RWPE2 (cell line): ENCODE measurements at places on chromosomes 11 and 22.
A peak's percentile ranks its signal among the peaks of the same experiment; 100 is the strongest.

- DNase-seq: peak; percentile 81
Measured at GRCh38 chr11:86955361-86956120, at the start of gene FZD4. Gene FZD4, minus strand, starts transcription at chr11:86955395. Its CDS starts 310 bp downstream, at chr11:86955085.

- no peak for DNase-seq
Measured at GRCh38 chr11:64501500-64502427, 89.3 kb upstream of the SLC22A12 start.

- DNase-seq: no peak
Measured at GRCh38 chr11:8871962-8872361, 39.0 kb upstream of the AKIP1 start.

GRCh38 chr11:104093426-104094280 is 57.2 kb downstream of the DDI1 start:
- DNase-seq: no peak

DNA sequence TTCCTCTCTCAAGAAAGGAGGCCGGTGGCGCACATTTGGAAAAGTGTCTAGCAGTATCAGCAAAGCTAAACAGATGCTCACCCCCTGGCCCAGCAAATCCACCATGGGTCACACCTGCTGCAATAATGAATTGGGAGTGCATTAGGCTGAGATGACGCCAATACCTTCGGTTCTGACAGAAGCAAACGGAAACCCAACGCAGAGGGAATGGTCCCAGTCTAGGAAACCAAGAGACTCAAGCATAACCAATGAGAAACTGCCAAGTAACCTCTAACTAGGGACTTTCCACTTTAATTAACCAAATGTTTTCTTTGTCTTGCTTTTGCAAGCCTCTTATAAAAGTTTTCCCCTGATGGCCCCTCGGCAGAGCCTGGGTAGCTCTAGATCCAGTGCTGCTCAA is 64.2 kb upstream of the SLC22A12 start:
- no peak for DNase-seq

- DNase-seq: no peak
Measured at GRCh38 chr11:43397251-43397650, 38.5 kb downstream of the TTC17 start.

DNA sequence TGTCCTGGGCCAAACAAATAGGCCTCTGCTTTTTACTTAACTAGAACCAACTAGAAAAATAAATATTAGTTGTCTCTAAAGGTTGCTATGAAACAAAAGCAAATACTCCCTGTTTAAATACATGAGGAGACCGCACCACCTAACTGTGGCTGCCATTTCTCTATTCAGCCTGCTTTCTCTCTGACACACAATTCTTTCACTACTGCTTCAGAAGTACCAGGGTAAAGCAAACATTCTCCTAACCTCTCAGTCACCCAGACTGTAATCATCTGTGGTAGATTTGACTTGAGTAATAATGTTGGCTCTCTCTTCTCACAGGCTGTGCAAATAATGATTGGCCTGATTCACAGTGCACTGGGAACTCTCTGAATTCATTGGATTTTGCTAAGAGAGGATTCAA is 41.0 kb upstream of the MS4A8 start:
- DNase-seq: no peak

DNA sequence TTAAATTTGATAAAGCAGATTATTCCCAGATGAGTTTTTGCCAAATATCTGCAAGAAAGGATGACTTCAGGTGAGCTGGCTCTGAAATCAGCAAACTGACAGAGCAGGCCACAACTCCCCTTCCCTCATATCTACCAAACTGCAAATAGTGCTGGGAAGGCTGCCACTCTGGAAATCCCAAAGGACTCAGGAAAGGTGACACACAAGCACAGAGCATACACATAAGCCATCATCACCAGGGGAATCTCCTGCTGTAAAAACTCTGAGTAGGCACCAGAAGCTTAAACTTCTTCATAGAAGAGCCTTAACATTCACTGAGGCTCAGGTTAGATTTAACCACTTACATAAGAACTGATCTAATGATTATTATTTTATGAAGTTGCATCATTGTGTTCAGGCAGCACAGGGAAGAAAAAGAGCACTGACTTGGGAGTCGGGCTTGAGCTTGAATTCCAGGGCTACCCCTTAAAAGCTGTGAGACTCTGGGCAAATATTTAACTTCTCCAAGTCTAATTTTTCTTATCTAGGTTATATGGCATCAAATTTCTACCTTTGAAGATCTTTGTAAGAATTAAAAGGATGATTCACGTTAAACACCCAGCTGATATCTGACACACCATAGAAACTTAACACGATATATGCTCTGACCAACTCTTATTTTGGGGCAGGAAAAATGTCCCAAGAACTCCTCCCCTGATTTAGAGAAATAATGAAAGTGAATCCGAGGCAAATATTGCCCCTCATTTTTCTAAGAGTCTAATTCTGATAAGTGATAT is 15.0 kb downstream of the SYTL2 start:
- DNase-seq: no peak

- no peak for DNase-seq
Measured at GRCh38 chr22:32591620-32592019, 117.0 kb downstream of the FBXO7 start.

DNA sequence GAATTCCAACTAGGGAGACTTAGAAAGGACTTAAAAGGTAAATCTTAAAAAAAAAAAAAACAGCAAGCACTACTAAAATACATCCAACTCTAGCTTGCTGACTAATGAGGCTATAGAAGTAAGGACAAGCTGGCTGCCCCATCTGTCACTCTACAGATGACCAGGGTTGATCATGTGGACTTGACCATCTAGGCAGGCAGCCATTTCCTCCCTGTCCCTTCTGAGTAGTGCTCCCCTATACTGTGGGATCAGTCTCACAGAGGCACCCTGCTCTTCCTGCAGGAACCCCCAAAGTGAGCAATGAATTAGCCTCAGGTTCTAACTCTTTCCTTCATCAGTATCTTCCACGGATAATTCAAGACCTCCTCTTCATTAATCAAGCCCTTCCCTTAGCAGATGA is 12.3 kb downstream of the SLC1A2 start:
- no peak for DNase-seq

DNA sequence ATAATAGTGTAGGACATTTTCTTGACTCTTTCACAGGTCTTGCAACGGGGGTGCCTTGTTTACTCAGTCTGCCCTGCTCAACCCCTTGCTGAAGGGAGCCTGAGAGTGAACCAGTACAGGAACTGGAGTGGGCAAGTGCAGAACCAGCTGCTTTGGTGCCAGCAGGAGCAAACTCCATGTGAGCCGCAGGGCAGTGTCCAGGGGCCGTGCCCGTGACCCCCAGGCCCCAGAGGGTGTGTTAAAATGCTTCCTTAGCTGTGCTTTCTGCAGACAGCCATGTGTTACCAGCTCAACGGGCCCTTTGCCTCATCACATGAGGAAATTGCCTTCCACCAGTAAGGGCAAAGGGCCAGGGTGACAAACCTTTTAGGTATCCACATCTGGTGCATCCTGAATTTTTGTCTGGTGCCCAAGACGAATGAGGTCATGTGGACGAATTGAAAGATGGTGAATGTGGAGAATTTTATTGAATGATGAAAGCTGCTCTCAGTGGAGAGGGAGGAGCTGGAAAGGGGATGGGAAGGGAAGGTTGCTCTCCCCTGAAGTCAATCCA is 53.6 kb upstream of the OR5D13 start:
- no peak for DNase-seq

GRCh38 chr11:83528877-83529276 is 242.7 kb upstream of the CCDC90B start:
- no peak for DNase-seq

DNA sequence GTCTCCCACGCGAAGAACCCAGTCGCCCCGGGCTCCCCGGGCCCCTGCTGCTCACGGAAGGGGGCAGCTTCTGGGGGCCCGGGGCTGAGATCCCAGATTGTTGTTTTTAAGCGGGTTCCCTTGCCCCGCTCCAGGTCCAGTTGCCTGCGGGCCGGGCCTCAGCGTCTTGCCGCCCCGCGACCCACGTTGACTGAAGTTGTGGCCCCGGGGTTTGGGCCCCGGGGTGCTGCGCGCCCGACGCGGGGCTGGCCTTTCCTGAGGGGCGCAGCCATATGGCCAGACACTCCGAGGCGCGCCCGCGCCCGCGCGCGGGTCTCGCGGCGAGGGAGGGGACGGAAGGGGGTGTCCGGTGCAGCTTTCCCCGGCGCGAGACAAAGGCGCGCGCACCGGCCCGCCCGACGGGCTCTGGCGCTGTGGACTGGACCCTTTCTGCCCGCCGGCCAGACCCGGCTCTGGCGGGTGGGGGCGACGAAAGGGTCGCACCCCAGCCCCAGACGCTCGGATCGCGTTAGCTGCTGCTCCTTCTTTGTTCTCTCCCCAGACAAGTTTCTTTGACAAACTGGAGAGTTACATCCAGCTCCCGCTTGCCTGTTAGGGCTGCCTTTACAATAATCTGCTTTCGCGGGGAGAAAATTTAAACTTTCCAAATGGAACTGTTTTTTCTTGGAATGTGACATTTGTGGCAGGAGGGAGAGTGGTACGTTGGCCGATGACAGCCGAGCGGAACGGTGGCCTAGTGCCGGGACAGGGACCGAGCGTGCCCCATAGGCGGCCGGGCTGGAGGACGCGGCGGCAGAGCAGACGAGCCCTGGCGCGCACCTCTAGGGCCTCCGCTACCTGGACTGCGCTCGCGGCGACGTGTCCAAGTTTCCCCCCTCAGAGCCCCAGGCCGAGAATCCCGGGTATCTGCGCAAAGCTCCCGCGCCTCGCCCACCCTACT is 716 bp downstream of the AMOTL1 start:
- no peak for DNase-seq

GRCh38 chr22:48391820-48392219 is 1435.9 kb downstream of the BRD1 start:
- DNase-seq: no peak

DNA sequence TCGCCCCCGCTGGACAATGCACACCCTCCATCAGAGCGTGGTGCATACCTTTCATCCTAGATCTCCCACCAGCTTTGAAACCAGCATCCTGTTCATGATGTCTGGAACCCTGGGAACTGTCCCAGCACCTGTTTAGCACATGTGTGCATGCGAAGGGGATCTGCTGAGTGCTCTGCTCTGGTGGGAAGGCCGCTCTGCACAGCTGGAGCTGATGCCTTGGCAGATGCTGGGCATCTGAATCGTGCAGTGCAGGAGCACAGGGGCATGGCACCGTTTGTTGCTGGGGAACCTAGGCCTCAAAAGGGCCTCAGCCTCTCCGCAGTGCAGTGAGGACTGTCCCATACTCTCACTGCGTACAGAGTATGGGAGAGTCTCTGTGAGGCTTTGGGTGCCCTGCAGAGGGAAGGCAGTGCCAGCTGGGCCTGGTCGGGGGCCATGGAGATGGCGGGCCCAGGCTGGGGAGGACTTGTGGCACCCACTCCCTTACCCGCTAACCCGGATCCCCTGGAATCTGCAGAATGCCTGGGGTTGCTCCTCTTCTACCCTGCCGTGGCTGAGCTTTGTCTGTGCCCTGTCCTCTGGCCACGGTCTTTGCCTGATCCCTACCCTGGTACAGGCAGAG is 72.9 kb upstream of the ATXN10 start:
- no peak for DNase-seq

DNA sequence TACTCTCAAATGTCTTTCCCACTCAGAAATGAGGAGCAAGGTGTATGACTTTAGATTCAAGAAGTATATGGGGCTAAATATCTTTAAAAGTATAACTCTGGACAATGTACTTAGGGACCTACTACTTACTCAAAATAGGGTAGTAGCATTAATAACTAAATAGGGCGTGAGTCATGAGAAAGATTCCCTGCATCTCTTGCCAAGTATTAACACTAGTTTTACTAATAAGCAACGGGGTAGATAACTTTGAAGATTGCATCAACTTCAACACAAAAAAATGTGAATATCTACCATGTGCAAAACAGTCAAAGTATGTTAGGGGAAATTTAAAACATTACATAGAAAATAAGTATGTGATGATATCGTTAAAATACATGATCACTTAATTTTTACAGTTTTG is 99.6 kb downstream of the PGR start:
- DNase-seq: no peak

DNA sequence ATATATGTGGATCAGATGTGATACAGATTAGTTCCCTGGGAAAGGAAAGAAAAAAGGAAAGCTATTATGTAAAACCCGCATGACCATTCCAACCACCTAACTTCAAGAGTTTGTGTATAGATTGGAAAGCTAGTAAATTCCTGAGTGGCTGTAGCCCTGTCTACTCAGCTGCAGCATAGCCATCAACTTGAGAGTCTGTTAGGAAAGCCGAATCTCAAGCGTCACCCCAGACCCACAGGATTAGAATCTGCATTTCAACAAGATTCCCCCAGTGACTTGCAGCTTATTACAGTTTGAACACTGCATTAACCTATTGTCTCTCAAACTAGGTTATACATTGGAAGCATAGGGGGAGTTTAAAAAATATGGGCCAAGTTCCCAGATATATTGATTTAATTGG is 921.7 kb downstream of the LRRC4C start:
- DNase-seq: no peak

DNA sequence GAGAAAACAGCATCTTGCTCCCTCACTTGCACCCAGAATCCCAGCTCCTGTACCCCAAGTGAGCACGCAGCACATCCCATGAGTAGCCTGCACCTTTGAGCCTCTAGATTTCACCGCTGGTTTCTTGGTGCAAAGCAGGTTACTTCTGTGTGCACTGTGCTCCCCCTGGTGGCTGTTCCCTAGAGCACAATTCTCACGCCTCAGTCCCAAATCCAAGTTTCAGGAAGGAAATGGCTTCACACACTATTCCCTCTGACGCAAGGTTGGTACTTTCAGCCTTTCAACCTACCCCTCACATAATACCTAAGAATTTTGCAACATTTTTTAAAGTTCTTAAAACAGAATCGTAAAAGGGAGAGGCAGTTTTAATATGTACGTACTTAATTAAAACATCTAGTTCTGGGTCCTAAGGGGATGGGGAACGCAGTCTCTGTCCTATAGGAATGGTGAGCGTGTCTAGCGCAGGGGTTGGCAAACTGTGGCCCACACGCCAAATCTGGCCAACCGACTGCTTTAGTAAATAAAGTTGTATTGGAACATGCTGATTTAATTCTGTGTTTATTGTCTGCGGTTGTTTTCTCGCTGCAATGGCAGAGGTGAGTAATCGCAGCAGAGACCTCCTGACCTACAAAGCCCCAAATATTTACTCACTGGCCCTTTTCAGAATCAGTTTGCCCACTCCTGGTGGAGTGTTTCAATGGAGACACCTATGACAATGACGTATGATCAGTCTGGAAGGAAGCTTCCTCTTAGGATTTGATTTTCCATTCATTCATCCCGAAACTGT is 27.5 kb downstream of the DHCR7 start:
- DNase-seq: no peak

DNA sequence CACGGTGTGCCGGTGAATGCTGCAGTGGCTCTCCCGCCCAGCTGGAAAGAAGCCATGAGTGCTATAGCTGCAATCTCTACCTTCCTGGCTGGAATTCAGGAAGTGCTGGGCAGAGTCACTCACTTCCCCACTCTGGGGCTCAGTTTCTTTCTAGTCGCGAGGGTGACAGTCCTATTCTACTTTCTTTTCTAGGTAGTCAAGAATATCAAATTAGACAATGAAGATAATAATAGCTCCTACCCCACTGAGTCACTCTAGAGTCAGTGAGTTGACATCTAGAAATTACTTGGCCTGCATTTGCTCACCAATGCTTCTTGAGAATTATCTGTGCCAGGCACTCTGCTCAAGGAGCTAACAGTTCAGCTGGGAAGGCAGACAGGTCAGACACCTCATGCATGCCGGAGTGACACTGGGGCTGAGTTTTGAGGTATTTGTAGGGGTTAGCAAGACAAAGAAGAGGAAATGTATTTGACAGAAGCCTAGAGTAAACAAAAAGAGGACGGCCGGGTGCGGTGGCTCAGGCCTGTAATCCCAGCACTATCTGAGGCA is 3.2 kb downstream of the CENPM start:
- no peak for DNase-seq

- no peak for DNase-seq
Measured at GRCh38 chr11:16833026-16833425, 94.6 kb downstream of the C11orf58 start.

- DNase-seq: no peak
Measured at GRCh38 chr11:57340039-57340615, 2.0 kb downstream of the P2RX3 start.
